ENCODE measurements at places on chromosomes 16 and 17.

GRCh38 chr17:5694551-5694950, 110.2 kb upstream of the NLRP1 start:
- DNase-seq, result peak; percentile 93

GRCh38 chr17:19533718-19534561, at the start of gene SLC47A1:
SLC47A1 (plus strand) TSS chr17:19533854; CDS start chr17:19533940, 86 bp downstream.
- DNase-seq, result peak; percentile 47

DNA sequence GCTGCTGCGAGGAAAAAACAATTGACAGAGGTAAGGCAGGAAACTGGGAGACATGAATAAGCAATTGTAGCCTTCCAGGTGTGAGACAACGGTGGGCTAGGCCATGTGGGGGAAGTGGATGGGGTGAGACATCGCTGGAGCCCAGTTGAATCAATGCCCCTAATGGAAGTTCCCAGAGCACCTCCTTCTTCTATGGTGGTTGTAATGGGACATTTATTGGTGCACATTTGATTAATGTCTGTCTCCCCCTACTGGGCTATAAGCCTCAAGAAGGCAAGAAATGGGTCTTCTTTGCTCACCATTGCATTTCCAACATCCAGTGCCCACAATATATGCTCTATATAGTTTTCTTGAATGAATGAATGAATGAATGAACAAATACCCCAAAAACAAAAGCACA, 22.7 kb upstream of the CD300E start:
- no peak for DNase-seq

DNA sequence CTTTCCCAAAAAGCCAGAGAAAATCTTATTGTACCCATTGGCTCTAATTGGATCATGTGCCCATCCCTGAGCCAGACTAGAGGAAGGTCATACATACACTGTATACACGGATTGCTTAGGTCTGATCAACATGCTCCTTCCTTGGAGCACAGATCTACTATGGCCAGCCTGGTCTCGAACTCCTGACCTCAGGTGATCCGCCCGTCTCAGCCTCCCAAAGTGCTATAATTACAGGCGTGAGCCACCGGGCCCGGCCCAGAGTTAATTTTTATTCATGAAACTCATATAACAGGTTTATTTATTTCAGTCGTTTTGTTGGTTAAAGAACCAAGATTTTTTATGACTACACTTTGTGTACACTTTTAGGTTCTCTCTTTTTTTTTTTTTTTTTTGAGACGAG, 1.2 kb upstream of the TAOK1 start:
- DNase-seq, result no peak

GRCh38 chr17:49505854-49506253, 10.8 kb downstream of the NGFR start:
- no peak for DNase-seq

GRCh38 chr16:61366006-61366405, 670.2 kb downstream of the CDH8 start:
- DNase-seq, result no peak

GRCh38 chr17:58084317-58084981, 1.2 kb downstream of the DYNLL2 start:
- peak; percentile 88 for DNase-seq

DNA sequence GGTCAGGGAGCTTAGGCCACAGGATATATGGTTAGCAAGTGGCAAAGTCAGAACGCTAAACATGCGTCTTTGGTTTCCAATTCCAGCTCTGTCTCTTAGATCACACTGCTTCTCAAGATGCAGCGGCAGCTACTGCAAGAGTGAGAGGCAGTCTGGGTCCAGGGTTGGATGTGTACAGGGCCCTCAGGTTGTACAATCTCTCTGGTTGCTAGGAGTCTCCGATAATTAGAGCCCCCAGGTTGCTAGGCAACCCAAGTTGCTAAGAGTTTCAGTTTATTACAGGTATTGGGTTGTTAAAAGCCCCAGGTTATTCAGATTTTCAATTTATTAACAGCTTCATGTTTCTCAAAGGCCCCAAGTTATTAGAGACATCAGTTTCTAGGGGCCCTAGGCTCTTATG, 15.5 kb upstream of the SPACA3 start:
- no peak for DNase-seq

GRCh38 chr17:78122216-78122930, 6.2 kb downstream of the TMC6 start:
- DNase-seq, result no peak

DNA sequence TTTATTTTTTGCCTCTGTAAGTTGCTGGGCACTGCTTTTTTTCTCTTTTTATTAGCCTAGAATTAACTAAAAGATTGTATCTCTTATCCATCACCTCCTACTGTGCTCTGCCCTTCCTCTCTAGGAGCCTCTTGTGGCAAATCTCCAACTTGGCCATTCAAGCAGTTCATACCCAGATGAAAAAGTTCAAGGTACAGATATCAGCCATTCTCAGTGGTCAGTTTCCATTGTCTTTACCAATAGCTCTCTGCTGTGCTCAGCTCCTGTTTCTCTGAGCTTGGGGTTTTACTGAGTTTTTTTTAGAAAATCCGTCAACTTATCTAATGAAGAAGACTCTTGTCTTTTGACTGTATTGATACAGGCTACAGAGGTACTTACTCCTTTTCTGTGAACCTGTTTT, 15.6 kb downstream of the MOSMO start:
- no peak for DNase-seq

- DNase-seq, result no peak
These were observed 17.9 kb downstream of the MYO18A start for GRCh38 chr17:29162082-29162908.
